ENCODE measurements at places on chromosomes 6 and 20.

GRCh38 chr6:47519279-47519678 is 41.7 kb downstream of the CD2AP start:
- DNase-seq, result no peak

DNA sequence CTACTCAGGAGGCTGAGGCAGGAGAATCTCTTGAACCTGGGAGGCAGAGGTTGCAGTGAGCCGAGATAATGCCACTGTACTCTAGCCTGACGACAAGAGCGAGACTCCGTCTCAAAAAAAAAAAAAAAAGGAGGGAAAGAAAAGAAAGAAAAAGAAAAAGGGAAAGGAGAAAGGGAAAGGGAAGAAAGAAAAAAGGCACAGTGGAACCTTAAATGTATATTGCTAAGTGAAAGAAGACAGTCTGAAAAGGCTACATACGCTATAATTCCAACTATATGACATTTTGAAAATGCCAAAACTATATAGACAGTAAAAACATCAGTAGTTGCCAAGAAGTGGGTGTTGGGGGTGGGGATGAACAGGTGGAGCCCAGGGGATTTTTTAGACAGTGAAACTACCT is 16.2 kb downstream of the PPIL4 start:
- DNase-seq, result no peak

DNA sequence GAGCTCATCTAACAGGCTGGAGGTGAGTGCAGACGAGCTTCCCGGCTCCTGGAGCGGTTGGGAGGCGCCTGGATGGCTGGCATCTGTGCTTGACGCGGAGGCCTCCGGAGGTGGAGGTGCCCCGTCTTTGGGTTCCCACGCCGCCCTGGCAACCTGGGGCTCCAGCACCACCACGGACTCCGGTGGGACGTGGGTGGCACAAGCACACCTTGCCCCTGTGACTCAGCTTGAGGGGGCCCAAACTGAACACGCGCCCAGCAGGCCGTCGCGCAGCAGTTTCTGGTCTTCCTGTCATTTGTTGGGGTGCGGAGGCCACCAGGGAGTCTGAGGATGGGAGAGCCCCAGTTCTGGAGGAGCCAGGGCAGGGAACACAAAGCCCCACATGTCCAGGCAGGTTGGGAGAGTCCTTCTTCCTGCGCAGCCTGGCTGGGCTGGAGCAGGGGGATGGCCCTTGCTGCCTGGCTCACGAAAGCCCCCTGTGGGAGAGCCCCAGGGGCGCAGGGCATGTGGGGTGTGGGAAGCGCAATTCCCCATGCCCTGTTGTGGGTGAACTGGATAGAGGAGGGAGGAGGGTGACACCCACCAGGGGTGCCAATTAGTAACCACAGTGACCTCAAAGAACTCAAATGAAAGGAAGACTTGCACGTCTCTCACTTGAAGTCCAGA is 1378.6 kb upstream of the DEFB115 start:
- no peak for DNase-seq

- no peak for DNase-seq
These were observed 110.0 kb upstream of the PMEPA1 start for GRCh38 chr20:57819691-57820380.

DNA sequence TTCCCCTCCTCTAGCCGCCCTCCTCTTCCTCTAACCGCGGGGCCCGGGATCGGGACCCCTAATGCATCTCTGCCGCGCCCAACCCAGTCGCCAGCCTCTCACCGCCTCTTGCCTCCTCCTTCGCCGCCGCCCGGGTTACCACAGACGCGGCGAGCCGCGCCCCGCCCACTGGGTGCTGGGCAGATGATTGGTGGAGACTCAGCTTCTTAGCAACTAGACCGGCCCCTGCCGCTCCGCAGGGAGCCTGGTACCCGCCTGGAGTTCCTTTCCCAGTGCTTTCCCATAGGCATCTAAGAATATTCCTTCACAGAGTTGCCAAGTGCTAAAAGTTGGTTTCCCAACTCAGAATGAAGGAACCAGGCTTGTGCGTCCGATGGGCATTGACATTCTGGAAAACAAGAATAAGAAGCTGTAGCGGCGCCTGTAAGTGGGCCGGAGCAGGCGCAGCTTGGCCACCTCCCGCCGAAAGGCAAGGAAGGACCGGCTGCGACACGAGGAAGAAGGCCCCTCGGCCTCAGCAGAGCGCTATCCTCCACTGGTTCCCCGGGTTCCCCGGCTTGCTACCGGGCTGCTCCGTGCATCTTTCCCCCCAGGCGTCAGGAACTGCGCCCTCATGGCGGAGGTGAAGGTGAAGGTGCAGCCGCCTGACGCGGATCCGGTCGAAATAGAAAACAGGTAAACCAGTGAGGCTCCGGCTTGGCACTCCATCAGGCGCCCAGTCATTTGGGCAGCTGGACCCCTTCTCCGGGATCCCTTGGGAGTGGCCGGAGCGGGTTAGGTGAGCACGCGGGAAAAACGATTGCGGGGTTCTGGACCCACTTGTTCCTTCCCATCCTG is at the start of the genes DZANK1 and POLR3F:
Gene DZANK1 (minus strand): TSS at position 137 of the 837 bp plus-strand sequence. CDS start 1,672 bp downstream, outside the sequence.
Gene POLR3F (plus strand): TSS at position 497 of the 837 bp plus-strand sequence. CDS start 117 bp downstream, at position 614.
- peak; percentile 94 for DNase-seq

- DNase-seq, result no peak
These were observed 187.2 kb downstream of the FOXC1 start for GRCh38 chr6:1796706-1797529.
